ENCODE measurements at places on chromosomes 2 and 18. TPM values are rescaled to one million over a fixed set of nuclear protein-coding genes. Genes with fewer than 3 reads are reported as not detected.

Gene CLEC4F
- total RNA-seq, result not detected

Gene RESP18
- total RNA-seq, result not detected

Gene SNTG2
- 18.6 TPM for total RNA-seq

Gene LYG2
- not detected for total RNA-seq

Gene CDH2
- total RNA-seq, result 37.9 TPM

Gene KANSL1L
- 77.2 TPM for total RNA-seq

Gene PDE11A
- total RNA-seq, result 3.5 TPM

Gene MOB4
- total RNA-seq, result 27.2 TPM

Gene WIPF1
- 50.4 TPM for total RNA-seq

Gene SERPINB3
- not detected for total RNA-seq

Gene DSG3
- 0.27 TPM for total RNA-seq

Gene RABL2A
- 13.5 TPM for total RNA-seq

Gene ACMSD
- not detected for total RNA-seq

Gene C2orf72
- total RNA-seq, result 0.14 TPM

Gene POMC
- 5.7 TPM for total RNA-seq

Gene EHD3
- total RNA-seq, result 35.8 TPM

Gene RAMP1
- total RNA-seq, result 525 TPM

Gene SERPINB7
- not detected for total RNA-seq

Gene CIB4
- total RNA-seq, result not detected

Gene TMEM237
- total RNA-seq, result 43.2 TPM

Gene TRIM43
- not detected for total RNA-seq

Gene EFEMP1
- 1,782 TPM for total RNA-seq

Gene DNAJB2
- total RNA-seq, result 61.2 TPM

Gene DQX1
- total RNA-seq, result 1.9 TPM

Gene NAT8
- not detected for total RNA-seq

Gene IL37
- total RNA-seq, result not detected

Gene DPP4
- total RNA-seq, result 2.1 TPM

Gene DHRS9
- total RNA-seq, result 4.8 TPM

Gene NEMP2
- 3.2 TPM for total RNA-seq

Gene IL1B
- total RNA-seq, result 4.0 TPM

Gene MREG
- 1.6 TPM for total RNA-seq

Gene SULT6B1
- total RNA-seq, result not detected

Gene ATIC
- 26.3 TPM for total RNA-seq

Gene VWA3B
- not detected for total RNA-seq

Gene ZNF638
- 230 TPM for total RNA-seq

Gene ERFE
- 1.3 TPM for total RNA-seq

Gene PROM2
- total RNA-seq, result 3.5 TPM

Gene IL36B
- not detected for total RNA-seq

Gene TGOLN2
- total RNA-seq, result 175 TPM

Gene NFATC1
- 40.8 TPM for total RNA-seq

Gene ITGA6
- total RNA-seq, result 27.3 TPM

Gene TPO
- 24.1 TPM for total RNA-seq

Gene LRATD1
- total RNA-seq, result 4.1 TPM

Gene OSR1
- total RNA-seq, result 90.7 TPM

Gene RBKS
- 3.1 TPM for total RNA-seq

Gene PLGLB2
- not detected for total RNA-seq

Gene CDH20
- not detected for total RNA-seq
